ENCODE measurements at places on chromosomes 11 and 22.

DNA sequence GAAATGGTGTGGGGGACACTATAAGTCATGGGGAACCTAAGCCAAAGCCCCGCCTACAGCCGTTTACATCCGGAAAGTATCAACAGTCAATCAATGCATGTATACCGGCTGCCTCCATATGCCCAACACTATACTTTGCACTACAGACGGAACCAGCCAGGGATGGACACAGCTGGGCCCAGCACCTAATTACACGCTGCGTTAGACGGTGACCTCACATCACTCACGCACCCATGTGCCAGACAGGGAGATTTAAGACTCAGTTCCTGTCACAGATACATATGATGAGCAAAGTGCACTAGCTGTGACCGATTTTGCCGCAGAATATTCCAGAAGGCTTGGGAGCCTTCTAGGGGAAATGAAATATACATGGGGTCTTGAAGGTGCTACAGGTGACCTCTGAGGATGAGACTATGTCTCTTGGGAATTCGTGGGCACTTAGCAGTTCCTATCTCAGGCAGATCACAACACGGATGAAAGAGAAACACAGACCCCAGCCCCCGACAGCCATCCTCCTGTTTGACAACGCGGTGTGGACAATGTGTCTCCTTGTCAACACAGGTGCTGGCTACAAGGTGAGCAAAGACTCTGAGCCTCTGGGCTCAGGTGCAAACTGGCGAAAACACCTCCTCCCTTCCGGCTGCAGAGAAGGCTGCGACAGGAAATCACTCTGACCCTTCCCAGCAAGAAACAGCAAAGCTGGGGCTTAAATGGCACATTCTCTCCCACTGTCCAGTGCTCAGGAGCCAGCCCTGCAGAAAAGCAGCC lies 8.0 kb downstream of the AHNAK start:
- DNase-seq = no peak

- DNase-seq = no peak
These were observed 37.5 kb downstream of the BIRC2 start for GRCh38 chr11:102384419-102385079.

GRCh38 chr11:67436459-67437081 lies 912 bp downstream of the PTPRCAP start:
- peak; percentile 78 for DNase-seq

DNA sequence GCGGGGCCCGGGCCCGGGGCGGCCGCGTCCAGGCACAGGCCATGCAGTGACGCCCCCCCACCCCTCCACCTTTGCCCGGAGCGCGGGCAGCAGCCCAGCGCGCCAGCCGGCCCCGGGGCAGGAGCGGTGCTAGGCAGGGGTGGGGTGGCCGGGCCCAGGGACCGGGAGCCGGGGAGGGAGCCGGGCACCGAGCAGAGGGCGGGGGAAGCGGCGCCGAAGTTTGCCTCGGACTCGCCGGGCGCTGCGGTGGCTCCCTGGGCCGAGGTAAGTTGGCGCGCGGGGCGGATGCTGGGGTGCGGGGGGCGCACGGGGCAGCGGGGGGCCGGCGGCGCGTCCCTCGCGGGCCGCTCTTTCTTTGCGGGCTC lies 332 bp downstream of the TEAD1 start:
- DNase-seq = peak; percentile 31

DNA sequence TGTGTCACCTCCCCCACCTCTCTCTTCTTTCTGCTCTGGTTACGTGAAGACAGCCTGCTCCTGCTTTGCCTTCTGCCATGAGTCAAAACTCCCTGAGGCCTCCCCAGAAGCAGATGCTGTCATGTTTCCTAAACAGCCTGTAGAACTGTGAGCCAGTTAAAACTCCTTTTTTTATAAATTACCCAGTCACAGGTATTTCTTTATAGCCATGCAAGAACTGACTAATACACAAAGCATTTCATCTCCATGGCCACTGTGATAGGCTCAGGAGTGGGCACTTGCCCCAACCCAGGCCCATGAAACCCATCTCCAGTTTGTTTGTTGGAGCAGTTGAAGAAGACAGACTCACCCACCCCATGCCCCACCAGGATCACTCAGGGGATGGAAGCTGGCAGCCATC lies 253.3 kb upstream of the ISX start:
- no peak for DNase-seq

- DNase-seq = no peak
These were observed 6.8 kb downstream of the CACNA1I start for GRCh38 chr22:39577366-39577765.

DNA sequence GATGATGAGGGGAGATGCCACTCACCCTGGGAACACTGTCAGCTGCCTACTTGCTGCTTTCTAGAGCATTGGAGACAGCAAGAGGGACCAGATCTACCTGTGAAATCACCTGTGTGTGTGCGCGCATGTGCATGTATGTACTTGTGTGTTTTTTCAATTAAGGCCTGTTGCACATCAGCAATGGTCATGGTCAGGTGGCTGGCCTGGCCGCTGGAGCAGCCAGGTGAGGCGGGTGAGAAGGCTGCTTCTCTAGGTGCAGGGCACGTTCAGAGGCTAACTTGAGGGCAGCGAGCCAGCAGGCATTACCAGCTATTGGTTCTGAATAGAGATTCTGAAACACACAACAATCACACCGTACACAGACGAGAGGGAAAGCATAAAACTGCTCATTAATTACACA lies 65.1 kb downstream of the PARVG start:
- no peak for DNase-seq

DNA sequence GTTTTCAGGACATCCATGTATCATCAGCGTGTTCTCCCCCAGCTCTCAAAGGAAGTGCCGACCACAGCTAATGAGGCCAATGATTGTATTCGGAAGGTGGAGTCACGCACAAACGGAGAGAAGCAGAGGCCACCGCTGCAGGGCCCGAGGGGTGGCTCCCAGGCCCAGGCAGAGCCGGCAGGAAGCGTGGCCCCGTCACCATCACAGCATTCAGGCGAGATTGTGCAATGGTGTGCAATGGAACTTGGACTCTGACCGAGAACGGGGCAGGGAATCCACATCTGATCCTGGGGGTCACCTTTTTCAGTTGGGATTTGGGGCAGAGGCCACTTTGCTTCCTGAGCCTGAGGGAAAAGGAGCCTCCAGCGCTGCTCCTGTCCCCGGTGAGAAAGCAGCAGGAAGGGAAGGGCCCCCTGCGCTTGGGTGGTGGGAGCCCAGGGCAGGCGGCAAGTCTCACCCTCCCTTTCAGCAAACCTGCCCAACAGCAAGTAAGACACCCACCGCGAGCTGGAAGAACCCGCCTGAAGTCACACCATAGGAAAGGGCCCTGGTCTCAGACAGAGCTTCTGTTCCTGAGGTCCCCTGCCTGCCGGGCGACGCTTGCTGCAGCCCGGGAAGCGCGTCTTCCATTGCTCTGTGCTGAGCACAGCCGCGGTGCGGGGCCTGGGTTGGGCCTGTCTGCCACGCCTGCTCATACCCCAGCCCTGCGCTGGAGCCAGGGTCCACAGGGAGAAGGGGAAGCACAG lies 1430.7 kb downstream of the BRD1 start:
- DNase-seq = no peak

DNA sequence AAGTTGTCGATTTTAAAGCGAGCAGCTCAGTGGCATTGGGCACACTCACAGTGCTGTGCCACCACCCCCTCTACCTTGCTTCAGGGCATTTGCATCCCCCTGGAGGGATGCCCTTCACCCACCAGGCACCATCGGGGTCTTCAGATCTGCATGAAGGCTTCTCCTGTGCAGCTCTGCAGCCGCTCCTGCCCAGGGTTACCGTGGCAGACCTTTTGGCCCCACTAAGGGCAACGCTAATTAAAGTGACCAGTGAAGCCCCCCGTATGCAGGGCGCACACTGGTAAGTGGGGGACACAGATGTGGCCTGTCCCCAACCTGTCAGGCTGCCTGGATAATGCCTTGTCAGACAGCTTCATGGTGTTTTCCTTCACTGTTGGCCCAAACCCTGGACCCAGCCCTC lies 1117.7 kb downstream of the BRD1 start:
- DNase-seq = no peak

- DNase-seq = no peak
These were observed 59.0 kb upstream of the NARS2 start for GRCh38 chr11:78633516-78634310.

- DNase-seq = no peak
These were observed at the start of gene DDX25 for GRCh38 chr11:125903711-125904659. DDX25 (plus strand) TSS chr11:125904508; CDS start chr11:125904518, 10 bp downstream.

DNA sequence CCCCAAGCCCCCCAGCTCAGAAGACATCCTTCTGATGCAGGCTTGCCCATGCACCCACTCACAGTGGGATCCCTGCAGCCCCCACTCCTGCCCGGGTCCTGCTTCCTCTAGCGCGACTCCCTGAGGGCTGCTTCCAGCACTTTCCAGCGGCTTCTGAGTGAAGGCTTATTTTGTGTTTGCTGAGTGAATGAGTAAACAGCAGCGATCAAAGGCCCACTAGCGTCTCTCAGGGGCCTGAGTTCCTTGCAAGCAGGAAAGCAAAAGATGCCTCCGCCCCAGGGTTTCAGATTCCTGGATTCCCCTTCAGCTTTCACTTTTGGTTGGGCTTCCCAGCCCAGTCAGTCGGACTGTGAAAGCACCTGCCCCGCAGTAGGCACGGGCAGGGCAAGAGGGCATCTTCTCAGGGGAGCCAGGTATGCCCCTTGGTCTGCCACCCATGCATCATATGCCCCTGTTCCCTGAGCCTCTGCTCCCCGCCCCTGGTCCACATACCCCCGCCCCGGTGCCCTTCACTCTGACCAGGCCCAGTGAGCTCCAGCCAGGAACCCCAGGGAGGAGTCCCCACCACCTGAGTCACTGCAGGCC lies 9.2 kb downstream of the FADD start:
- DNase-seq = peak; percentile 60

DNA sequence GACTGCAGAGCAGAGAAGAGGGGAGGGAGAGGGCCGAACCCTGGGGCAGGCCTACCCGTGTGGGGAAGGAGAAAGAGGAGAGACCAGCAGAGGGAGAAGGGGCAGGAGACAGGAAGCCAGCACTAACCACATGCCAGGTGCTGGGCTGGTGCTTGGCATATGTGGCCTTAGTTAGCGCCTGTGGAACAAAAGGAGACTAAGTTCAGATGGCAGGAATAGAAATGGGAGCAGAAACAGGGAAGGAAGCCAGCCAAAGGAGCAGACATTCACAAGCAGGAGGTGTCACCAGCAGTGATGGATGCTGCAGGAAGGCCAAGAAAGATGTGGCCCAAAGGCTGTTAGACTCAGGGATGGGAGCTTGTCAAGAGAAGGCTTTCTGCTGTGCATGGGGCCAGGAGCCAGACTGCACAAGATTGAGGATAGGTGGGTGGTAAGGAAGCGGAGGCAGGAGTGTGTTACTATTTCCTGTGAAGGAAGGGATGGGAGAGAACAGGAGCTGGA lies 26.7 kb downstream of the TREH start:
- DNase-seq = no peak

GRCh38 chr11:122625976-122626665 lies 29.4 kb upstream of the UBASH3B start:
- DNase-seq = no peak

GRCh38 chr11:70843906-70844305 lies 408.5 kb downstream of the SHANK2 start:
- DNase-seq = no peak

DNA sequence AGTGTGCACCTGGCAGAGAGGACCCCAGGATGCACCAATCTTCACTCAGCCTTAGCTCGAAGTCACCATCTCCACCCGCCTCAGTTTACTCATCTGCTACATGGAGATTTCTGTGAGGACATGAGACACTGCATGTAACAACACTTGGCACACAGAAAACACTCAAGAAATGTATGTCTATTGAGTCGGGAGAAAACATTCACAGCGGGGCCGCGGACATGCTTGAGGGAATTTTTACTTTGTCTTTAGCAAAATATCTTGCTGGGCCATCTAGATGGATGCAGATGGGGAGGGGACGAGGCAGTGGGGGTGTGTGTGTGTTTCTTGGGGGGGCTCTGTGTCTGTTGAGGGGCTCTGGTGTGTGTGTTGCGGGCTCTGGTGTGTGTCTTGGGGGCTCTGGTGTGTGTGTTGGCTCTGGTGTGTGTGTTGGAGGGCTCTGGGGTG lies 28.4 kb upstream of the RFPL3 start:
- DNase-seq = no peak

DNA sequence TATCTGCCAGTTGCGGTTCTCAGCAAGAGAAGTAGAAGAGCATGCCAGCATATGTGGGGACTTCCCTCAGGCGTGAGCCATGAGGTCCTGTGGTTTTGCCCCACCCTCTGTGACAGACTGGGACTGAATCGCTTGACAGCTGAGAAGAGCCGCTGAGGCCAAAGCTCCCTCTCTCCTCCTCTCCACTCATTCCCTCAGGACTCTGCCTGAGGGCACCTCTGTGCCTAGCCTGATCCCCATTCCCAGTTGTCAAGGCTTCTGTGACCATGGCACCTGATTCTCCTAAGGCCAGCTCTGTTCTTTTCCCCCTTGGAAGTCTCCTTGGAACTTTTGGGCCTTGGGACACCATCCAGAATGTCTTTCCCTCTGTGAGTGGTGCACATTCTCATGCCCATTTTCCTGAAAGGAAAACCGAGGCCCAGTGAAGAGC lies 27.0 kb downstream of the ART5 start:
- DNase-seq = peak; percentile 11

DNA sequence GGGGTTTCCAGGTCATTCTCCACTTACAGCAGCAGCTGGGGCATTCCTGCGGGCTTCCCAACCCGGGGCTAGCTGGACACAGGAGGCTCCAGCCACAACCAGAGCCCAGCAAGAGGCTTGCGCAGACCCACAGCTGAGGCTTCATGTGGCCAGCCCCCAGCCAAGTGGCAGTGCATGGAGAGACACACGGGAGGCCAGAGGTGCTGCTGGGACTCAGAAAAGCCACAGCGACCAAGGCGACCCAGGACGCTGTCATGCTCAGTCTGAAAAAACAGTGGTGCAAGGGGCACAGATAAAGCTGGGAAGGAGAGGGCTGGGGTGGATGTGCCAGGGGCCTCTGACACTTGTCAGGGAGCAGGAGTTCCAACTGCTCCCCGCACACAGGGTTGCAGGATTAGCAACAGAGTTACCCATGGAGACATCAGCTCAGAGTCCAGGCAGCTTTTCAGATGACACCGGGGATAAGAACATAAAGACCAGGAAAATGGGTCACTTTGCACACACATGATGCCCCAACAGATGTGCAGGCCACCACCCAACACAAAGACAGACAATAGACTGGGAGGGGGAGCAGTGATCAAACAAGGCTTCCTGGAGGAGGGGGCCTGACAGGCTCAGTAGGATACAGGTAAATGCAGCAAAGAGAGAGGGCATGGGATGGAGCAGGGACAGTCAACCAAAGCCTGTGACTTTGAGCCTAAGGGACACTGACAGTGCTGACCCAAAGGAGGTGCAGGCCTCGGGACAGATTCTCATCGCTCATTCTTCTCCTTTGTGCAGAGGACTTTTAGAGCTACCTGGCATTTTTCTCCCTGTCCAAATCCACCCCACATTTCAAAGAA lies 6.9 kb upstream of the NEAT1 start:
- DNase-seq = peak; percentile 8

DNA sequence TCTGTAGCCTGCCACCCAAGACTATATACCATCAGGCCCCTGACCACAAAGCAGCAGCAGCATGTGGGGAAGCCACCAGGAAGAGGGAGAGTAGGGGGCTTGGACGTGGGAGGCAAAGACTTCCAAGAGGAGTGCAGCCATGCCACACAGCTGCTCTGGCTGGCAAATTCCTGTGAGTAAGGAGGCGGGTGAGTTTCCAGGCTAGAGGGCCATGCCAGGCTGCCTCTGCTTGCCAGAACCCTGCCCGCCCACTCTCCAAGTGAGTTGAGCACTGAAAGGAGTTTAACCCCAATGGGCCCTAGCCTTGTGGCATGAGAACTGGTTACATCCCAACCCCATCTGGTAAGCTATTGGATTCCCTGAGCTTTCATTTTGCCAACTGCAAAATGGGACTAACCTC lies 4.7 kb upstream of the DGAT2 start:
- no peak for DNase-seq

- no peak for DNase-seq
These were observed 3.9 kb upstream of the NDUFS8 start for GRCh38 chr11:68026391-68027105.
